ENCODE measurements at places on chromosomes 2 and 18. TPM values are rescaled to one million over a fixed set of nuclear protein-coding genes. Genes with fewer than 3 reads are reported as not detected.

The SPATA3 gene
- not detected for polyA plus RNA-seq

The CXCR1 gene
- polyA plus RNA-seq, result not detected

The STEAP3 gene
- polyA plus RNA-seq, result 7.5 TPM

The GCG gene
- polyA plus RNA-seq, result not detected

The SYT4 gene
- 3.7 TPM for polyA plus RNA-seq

The DLGAP1 gene
- 17.0 TPM for polyA plus RNA-seq

The NOL4 gene
- 0.63 TPM for polyA plus RNA-seq

The MAB21L4 gene
- not detected for polyA plus RNA-seq

The MBD2 gene
- 11.2 TPM for polyA plus RNA-seq

The SEC11C gene
- 169 TPM for polyA plus RNA-seq

The TXNL4A gene
- 277 TPM for polyA plus RNA-seq

The NEU2 gene
- not detected for polyA plus RNA-seq

The CDH19 gene
- polyA plus RNA-seq, result 0.14 TPM

The NT5C1B gene
- polyA plus RNA-seq, result not detected

The GALM gene
- 9.6 TPM for polyA plus RNA-seq

The LGALSL gene
- polyA plus RNA-seq, result 19.0 TPM

The VAMP8 gene
- polyA plus RNA-seq, result 71.7 TPM

The MEX3C gene
- polyA plus RNA-seq, result 30.9 TPM

The METTL8 gene
- polyA plus RNA-seq, result 48.6 TPM

The ANKRD30BL gene
- 0.26 TPM for polyA plus RNA-seq

The TFCP2L1 gene
- 1.2 TPM for polyA plus RNA-seq

The RIOK3 gene
- 22.7 TPM for polyA plus RNA-seq

The CDK15 gene
- 0.16 TPM for polyA plus RNA-seq

The CAPN14 gene
- 0.15 TPM for polyA plus RNA-seq

The SPDYA gene
- polyA plus RNA-seq, result 4.0 TPM

The REG3G gene
- polyA plus RNA-seq, result not detected

The CD8B2 gene
- polyA plus RNA-seq, result not detected

The PRKCE gene
- 1.2 TPM for polyA plus RNA-seq

The CHRND gene
- not detected for polyA plus RNA-seq

The STPG4 gene
- not detected for polyA plus RNA-seq

The SULT1C2 gene
- polyA plus RNA-seq, result 1.9 TPM

The ANKRD23 gene
- 5.0 TPM for polyA plus RNA-seq

The SAG gene
- not detected for polyA plus RNA-seq

The C2orf78 gene
- 0.18 TPM for polyA plus RNA-seq

The TSHZ1 gene
- polyA plus RNA-seq, result not detected

The CABYR gene
- 20.2 TPM for polyA plus RNA-seq

The IL1RL1 gene
- polyA plus RNA-seq, result not detected

The ADGRF3 gene
- 0.57 TPM for polyA plus RNA-seq

Measured in GM23338 (cell line).